NCI-H1930 (cell line): ENCODE measurements at places on chromosomes 3 and 15.

GRCh38 chr3:7290077-7290825 is 429.3 kb downstream of the GRM7 start:
- no peak for DNase-seq

GRCh38 chr15:66235866-66236265 is 17.7 kb downstream of the MEGF11 start:
- no peak for DNase-seq

DNA sequence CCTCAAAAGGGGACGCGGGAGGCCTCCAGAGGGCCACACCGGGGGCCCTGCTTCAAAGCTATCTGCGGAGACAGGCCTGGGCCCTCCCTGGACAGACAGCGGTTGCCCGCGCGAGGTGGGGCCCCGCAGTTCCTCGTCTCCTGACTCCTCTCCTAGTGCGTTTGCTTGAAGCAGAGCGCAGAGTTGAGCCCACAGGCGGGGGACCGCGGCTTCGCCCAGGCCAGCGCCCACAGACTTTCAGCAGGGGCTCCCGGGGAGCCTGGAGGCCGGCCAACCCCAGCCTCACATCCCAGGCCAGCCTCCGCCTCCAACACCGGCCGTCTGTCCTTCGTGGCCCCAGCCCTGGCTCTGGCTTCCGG is 540 bp upstream of the ADAMTS7 start:
- no peak for DNase-seq

DNA sequence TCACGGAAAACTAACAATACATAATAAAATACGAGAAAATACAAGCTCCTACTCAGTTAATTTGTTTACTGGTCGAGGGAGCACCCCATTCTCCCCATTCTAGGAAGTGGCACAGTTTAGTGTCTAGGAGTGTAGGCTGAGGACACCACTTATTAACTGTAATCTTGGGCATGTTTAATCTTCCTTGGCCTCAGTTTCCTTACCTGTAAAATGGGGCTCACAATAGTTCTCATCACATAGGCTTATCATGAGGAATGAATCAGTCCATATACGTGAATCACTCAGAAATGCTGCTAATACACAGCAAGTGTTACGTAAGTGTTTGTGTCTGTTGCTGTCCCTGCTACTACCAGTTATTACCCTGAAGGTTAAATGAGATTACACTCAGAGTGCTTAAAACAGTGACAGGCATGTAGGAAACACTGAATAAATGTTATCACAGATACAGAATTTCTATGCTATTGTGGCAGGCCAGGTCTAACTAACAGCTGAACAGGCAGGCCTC is 210.2 kb downstream of the OSBPL10 start:
- DNase-seq = no peak

DNA sequence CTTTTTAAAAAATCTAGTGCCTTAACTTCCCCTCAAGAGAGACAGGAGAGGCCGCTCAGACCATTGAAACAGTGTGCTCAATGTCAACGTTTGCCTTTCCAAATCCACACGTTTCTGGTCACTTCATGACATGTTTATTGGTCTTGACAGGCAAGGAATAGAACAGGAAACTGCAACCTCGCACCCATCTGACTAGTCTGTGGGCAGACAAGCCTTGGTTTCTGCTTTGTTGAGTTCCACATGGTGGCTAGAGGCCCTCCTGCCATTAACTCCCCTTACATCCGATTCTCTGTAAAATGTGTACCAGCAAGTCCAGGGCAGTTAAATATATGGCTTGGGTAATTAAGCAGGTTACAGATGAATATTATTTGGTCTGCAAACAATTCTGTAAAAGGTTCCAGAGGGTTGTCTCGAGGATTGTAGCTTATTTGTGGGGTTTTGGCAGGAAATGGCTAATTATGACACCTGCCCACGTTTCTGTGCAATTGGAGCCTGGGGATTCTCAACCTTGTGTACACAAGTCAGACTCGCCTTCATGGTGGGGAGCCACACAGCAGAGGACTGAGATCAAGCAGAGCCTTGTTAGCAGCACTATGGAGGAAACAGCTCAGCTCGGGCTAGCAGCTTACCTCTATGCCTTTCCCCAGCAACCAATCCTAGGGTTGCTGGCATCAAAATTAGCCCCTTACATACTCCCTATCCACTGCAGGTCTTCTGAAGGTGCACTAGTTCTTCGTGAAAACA is 317.5 kb upstream of the IGF1R start:
- peak; percentile 21 for DNase-seq

DNA sequence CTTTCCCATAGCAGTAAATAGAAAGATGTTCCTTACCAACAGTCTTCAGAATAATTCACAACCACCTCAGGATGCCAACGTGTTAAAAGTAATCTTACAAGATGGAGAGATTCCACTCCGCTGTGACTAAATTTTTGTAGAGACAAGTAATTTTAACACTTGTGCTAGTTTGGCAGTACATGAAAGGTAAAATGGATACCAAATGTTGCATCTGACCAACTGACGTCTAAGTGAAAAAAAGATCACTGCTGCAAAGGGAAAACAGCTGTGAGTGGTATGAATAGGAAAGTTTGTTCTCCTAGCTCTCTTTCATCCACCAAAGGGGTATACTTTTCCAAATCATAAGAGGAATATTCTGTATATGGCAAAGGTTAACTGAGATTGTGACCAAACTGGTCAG is 2.6 kb downstream of the SPG21 start:
- DNase-seq = no peak

DNA sequence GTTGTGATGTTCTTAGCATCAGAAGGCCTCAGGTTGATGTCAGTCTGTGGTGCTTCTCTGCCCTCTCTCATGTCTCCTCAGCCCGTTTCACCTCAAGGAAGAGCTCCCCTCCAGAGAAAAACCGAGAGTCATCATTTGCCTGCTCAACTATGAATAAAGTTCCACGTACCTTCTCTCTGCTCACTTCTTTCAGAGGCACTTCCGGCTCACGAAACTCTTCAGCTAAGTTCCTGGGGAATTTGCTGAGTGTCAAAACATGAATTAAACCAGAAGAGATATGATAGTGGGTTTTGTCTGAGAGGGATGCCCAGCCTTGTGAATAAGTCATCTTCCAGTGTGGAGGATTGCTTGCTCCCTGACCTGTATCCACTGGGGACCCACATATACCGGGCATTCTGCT is 37.7 kb downstream of the CCR4 start:
- DNase-seq = no peak

- DNase-seq = no peak
These were observed 66.7 kb downstream of the RFX7 start for GRCh38 chr15:56176996-56177395.

DNA sequence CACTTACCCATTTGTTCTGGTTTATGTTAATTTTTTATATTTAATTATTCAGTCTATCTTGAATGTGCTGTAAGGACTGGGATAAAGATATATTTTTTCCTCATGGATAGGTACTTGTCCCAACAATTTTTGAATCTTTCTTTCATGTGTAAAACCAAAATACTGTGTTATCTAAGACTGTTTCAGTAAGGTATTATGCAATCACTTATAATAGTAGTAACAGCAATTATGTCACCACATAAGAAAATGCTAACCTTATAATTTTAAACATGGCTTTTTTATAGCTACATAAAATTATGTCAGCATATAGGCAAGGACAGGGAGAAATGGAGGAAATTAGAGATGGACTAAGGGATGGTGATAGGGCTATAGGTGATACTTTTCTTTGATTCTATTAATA is 2.9 kb upstream of the CTDSPL start:
- no peak for DNase-seq

- DNase-seq = no peak
These were observed 53.4 kb downstream of the PDZRN3 start for GRCh38 chr3:73571238-73571794.

DNA sequence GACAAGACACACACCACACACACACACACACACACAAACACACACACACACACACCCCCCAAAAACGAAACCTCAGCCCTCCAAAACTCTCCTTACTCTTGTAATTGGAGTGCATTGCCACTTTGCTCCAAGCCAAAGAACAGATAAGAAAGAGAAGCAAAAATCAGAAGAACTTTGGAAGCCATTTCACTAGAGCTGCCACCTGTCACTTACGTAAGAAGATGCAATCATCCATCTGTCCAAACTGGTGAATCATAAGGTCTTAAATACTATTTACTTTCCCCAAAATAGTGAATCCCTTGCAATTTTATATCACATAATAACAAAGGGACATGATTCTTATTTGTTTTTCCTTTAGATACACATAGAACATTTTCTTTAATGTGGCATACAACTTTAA is 285.4 kb downstream of the ZBTB20 start:
- DNase-seq = no peak

GRCh38 chr3:12545473-12545791 is at the start of gene MKRN2OS:
Gene MKRN2OS, minus strand, starts transcription at chr3:12545499. Its CDS starts 35 bp downstream, at chr3:12545464.
- DNase-seq = no peak

DNA sequence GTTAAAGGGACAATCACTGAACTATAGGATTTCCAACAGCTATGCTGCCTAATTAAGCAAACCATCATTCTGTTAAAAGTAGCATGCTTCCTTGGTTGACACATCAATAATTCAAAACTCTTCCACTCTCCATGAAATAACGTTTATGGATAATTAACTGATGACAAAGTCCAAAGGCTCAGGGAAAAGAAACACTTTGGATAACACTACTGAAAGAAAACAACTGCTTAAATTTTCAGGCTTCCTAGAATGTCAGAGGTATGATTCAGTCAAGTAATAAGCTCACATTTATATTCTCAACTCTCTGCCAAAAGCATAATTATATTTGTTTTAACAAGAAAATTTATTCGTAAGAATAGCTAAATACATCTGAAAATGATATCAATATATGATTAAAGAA is 49.6 kb downstream of the WDR72 start:
- DNase-seq = no peak

- no peak for DNase-seq
These were observed 787.7 kb downstream of the NAALADL2 start for GRCh38 chr3:175646865-175647264.

GRCh38 chr15:76711351-76711827 is 193.8 kb downstream of the SCAPER start:
- DNase-seq = no peak
